ENCODE measurements at places on chromosomes 4 and X.

DNA sequence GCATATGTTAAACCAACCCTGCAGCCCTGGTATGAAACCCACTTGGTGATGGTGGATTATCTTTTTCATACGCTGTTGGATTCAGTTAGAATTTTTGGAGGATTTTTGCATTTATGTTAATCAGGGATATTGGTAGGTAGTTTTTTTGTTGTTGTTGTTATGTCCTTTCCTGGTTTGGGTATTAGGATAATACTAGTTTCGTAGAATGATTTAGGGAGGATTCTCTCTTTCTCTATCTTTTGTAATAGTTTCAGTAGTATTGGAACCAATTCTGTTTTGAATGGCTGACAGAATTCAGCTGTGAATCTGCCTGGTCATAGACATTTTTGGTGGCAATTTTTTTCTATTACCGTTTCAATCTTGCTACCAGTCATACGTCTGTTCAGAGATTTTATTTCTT, 305.4 kb downstream of the IDS start:
- no peak for DNase-seq

- DNase-seq = no peak
Measured at GRCh38 chr4:81421346-81422218, 50.1 kb downstream of the RASGEF1B start.

- no peak for DNase-seq
Measured at GRCh38 chr4:107719207-107719921, 670 bp downstream of the PAPSS1 start.

GRCh38 chr4:117793845-117794480, 240.3 kb upstream of the NDST3 start:
- DNase-seq = no peak

DNA sequence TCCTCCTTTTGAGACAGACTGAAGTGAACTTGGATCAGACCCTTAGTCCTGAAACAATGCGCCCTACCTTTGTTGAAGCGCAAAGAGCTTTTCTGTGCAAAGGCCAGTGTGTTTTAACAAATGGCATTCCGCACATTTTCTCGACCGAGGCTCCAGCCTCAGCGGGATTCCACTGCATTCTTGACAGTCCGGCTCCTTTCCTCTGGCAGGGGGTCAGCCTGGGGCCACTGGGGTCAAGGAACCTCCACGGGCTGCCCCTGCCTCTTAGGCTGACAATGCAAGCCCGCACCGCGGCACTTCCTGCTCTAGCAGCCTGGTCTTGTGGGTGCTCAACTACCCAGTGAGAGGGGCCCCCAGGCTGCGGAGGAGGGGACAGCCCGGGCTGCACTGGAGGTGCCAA, 47.2 kb upstream of the TFDP3 start:
- no peak for DNase-seq

- no peak for DNase-seq
Measured at GRCh38 chrX:65476564-65476963, 58.0 kb downstream of the LAS1L start.

GRCh38 chr4:100086766-100087431, 103.4 kb downstream of the DDIT4L start:
- no peak for DNase-seq

- DNase-seq = no peak
Measured at GRCh38 chrX:138964501-138964900, 253.0 kb upstream of the FGF13 start.

GRCh38 chr4:151678048-151678872, 82.5 kb downstream of the GATB start:
- no peak for DNase-seq

DNA sequence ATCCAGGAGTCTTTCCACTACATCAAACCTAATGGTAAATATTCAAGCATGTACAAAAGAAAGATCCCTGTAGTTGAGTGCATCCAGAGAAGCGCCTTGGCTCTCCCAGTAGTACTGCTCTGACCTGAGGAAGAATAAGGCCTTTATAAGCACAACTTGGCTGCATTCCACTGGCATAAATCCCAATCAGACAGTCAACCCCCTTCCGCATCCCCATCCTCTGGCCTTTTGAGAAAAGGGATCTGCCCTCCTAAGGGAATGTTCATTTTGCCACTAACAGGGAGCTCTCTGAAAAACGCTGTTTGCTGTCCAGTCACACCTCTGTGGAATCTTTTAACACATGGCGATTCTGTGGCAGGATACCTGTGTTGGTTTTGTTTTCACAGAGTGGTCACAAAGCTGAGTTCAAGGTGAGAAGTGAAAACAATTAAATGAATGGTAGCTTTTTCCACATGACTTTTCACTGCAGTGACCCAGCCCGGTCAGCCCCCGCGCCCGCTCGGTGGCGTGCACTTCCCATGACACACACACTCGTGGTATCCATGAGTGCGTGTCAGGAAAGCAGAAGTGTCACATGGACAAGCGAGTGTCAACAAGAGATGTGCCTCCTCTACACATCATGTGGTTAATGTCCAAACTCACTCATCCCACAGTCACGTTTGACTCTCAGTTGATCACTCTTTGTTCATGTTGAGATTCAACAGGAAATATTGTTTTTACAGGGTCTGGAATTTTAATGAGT, 112.2 kb upstream of the ENPP6 start:
- no peak for DNase-seq

DNA sequence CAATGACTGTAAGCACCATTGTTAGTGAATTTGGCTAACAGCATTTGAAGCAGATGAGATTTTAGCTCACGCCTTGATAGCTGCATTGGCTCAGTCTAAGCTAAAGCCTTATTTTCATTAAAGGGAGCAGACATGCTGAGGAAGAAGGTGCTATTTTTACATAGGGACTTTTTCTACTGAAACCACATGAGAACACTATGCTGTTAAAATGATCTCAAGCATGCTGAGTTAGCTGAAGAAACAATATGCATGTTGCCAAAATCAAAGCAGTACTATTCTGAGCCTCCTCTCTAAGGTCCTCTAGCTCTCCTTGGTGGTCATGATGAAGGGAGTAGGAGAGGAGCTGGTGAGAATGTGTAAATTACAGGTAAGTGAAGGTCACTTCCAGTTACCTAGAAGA, 134.4 kb upstream of the JADE1 start:
- no peak for DNase-seq

DNA sequence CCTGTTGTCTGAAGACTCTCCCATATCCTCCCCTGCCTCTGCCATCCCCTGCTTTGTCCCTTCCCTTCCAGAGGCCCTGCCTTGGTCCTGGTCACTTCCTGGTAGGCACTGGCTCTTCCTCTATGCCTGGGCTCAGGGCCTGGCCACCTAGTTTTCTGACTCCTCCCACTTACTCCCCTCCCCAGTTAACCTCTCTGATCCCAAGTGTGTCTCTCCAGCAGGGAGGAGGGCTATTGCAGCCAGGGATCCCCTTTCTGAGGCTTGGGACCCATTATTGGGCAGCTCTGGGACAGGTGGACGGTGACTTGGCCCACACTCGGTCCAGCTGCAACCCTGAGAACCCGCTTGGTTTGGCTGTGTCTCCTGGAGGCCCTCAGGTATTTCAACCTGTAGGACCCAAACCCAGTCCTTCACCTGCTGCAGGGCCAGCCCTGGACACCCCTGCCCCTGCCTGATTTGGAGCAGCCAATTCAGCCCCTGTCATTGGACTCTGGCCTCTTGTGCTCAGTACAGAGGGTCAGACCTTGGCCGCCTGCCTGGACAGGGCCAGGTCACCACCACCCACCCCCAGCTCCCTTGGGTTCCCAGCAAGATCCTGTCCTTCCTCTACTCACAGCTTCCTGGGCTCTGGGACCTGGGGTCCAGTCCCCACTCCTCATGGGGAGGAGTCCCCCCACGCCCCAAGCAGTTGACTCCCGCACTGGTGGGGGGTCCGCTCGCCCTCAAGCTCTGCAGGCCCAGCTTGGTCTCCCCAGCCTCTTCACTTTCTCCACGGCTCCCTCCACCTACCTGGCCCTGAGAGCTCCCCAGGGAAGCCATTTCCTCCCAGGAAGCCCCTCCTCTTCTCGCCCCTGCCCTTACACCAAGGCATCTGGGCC, 1.1 kb upstream of the SH3BP2 start:
- DNase-seq = no peak

GRCh38 chrX:149504226-149504914, 736 bp downstream of the IDS start:
- DNase-seq = peak; percentile 67

GRCh38 chrX:110322603-110323002, 4.7 kb upstream of the AMMECR1 start:
- DNase-seq = no peak

DNA sequence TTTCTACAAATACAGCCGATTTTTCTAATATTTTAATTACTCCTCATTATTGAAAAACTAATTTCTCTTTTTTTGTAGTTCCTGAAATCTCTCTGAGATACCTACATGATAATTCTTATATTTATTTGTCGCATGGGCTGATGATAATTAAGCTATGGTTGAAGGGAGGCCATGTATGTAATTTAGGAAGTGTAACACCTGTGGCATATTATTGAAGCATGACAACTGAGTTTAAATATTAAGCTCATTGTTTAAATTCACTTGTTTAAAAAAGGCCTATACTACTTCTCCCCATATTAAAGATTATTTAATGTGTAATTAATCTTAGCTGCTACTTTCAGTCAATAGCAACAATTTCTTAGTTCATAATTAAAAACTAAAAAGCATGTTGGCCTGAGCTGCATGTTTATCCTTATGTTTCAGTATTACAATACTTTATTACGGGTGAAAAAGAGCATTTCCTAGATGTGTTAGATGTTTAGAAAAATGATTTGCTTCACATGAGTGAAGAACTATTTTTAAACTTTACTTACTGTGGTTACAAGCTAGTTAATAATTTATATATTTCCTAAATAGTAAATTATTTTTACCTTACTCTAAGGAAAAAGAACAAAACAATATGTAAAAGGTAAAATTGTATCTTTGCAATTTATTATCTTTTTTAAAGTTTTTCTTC, 122.4 kb downstream of the RAP1GDS1 start:
- no peak for DNase-seq

- DNase-seq = no peak
Measured at GRCh38 chr4:152628128-152628527, 51.7 kb downstream of the TMEM154 start.

All from CD4-positive, alpha-beta T cell treated with Interleukin-6 for 4 hours (primary cell).